ENCODE measurements at places on chromosomes 11 and 22. TPM values are rescaled to one million over a fixed set of nuclear protein-coding genes. Genes with fewer than 3 reads are reported as not detected.

The TRIM64 gene
- not detected for total RNA-seq

The KRTAP5-11 gene
- not detected for total RNA-seq

The RTN4RL2 gene
- 0.39 TPM for total RNA-seq

The TNNI2 gene
- not detected for total RNA-seq

The ACTN3 gene
- 0.26 TPM for total RNA-seq

The OR51B2 gene
- total RNA-seq: not detected
